ENCODE measurements at places on chromosomes 6 and 20. TPM values are rescaled to one million over a fixed set of nuclear protein-coding genes. Genes with fewer than 3 reads are reported as not detected.

ZSCAN16 gene
- total RNA-seq = 4.0 TPM

FRK gene
- total RNA-seq = 1.8 TPM

HSPA1A gene
- total RNA-seq = 417 TPM

NKX2-4 gene
- total RNA-seq = not detected

SYCP2 gene
- total RNA-seq = 0.81 TPM

E2F1 gene
- total RNA-seq = 28.9 TPM

FOXA2 gene
- total RNA-seq = 14.3 TPM

DDX43 gene
- total RNA-seq = not detected

COQ3 gene
- total RNA-seq = 12.4 TPM

NFATC2 gene
- total RNA-seq = 11.7 TPM

VARS1 gene
- 61.8 TPM for total RNA-seq

ZSCAN31 gene
- total RNA-seq = 2.8 TPM

TGM2 gene
- total RNA-seq = 354 TPM

ENPP3 gene
- total RNA-seq = not detected

GINM1 gene
- total RNA-seq = 26.7 TPM

ANKRD66 gene
- total RNA-seq = not detected

SLC22A1 gene
- 1.9 TPM for total RNA-seq

CASS4 gene
- total RNA-seq = 0.06 TPM

All from A549 treated with DMSO at 1 μM for 4 hours (cell line).